ENCODE measurements at places on chromosomes 2 and 18.

GRCh38 chr2:21812766-21813165, 689.0 kb downstream of the TDRD15 start:
- DNase-seq: no peak

- DNase-seq: no peak
Measured at GRCh38 chr18:10049747-10050146, 135.9 kb downstream of the VAPA start.

GRCh38 chr18:22349966-22350365, 67.7 kb downstream of the CTAGE1 start:
- no peak for DNase-seq

- DNase-seq: no peak
Measured at GRCh38 chr2:3332133-3332532, 45.5 kb downstream of the EIPR1 start.

DNA sequence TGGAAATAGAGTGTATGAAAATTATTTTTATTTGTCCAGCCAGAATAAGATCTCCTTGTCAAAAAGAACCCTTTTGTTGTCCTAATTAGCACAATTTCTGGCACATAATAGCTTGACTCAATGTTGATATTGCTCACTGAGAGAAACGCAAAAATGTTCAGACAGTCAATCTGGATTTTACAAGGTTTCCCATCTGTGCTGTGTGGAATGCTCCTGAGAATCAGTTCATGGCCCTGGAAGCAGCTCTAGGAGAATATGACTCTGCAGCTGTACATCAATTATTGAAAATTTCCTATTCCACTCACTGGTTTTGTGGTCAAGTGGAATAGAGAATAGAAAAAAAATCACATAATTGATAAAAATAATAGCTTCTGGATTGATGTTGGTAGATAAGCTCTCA, 1582.9 kb upstream of the NXPH2 start:
- no peak for DNase-seq

- no peak for DNase-seq
Measured at GRCh38 chr2:147204102-147204501, 640.7 kb upstream of the ACVR2A start.

- no peak for DNase-seq
Measured at GRCh38 chr2:211203986-211204385, 647.6 kb downstream of the CPS1 start.

- DNase-seq: no peak
Measured at GRCh38 chr18:79413901-79414300, 18.2 kb downstream of the NFATC1 start.

GRCh38 chr18:57748770-57749603, 54.1 kb downstream of the ATP8B1 start:
- DNase-seq: no peak

GRCh38 chr2:42385225-42385624, 24.2 kb upstream of the COX7A2L start:
- no peak for DNase-seq

DNA sequence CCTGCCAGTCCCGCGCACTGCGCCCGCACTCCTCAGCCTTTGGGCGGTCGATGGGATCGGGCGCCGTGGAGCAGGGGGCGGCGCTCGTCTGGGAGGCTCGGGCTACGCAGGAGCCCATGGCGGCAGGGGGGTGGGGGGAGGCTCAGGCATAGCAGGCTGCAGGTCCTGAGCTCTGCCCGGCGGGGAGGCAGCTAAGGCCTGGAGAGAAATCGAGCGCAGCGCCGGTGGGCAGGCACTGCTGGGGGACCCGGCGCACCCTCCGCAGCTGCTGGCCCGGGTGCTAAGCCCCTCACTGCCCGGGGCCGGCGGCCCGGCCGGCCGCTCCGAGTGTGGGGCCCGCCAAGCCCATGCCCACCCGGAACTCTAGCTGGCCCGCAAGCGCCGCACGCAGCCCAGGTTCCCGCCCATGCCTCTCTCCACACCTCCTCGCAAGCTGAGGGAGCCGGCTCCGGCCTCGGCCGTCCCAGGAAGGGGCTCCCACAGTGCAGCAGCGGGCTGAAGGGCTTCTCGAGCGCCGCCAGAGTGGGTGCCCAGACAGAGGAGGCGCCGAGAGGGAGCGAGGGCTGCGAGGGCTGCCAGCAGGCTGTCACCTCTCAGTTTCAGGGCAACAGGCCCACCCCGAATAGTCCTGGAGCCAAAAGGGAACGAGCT, 74.1 kb downstream of the PSMG2 start:
- no peak for DNase-seq

DNA sequence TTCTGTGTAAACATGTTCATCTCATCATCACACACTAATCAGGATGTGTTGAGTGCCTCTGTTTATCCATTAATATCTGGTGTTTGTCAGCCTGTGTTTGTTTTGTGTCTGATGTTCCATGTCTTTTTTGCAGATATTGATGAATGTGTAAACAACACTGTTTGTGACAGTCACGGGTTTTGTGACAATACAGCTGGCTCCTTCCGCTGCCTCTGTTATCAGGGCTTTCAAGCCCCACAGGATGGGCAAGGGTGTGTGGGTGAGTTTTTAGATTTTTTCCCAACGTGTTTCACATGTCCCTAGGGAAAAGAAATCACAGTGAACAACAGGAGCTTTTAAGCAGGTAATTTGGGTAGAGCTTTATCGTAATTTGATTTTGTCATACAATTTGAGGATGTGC, 133.7 kb upstream of the RASGRP3 start:
- DNase-seq: no peak

DNA sequence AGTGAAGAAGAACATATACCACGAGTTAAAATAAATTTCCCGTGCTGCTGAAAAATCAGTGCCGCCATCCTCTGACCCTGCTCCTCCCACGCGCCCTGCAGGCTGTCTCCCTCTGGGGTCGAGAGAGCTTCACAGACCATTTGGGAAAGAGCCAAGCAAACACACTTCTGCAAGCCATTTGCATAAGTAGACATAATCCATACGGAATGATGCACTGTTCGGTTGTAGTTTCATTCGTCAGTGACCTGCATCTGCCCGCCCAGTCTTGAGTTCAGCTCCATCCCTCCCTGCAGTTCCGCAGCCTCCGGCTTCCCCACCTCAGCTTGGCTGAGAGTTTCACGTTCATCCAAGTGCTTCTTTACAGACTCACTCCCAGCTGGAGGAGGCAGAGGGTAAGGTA, 69.6 kb downstream of the TRAPPC12 start:
- DNase-seq: no peak

DNA sequence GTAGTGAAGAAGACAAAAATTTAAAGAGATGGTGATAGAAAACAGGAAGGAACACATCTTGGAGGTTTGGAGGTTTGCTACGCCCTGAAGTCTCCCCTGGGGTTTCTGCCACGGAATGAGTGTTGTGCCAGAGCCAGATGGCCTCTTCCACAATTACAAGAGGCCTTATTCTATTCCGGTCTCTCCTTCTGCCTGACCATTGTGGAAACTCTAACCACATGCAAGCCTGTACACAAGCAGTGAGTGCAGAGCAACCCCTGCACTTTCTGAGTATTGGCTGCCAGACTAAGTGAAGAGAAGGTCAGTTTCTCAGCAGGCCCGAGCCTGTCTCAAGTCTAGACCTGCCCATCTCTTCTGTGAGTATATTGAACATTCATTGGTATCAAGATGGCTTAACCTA, 22.7 kb upstream of the MYO1B start:
- no peak for DNase-seq

DNA sequence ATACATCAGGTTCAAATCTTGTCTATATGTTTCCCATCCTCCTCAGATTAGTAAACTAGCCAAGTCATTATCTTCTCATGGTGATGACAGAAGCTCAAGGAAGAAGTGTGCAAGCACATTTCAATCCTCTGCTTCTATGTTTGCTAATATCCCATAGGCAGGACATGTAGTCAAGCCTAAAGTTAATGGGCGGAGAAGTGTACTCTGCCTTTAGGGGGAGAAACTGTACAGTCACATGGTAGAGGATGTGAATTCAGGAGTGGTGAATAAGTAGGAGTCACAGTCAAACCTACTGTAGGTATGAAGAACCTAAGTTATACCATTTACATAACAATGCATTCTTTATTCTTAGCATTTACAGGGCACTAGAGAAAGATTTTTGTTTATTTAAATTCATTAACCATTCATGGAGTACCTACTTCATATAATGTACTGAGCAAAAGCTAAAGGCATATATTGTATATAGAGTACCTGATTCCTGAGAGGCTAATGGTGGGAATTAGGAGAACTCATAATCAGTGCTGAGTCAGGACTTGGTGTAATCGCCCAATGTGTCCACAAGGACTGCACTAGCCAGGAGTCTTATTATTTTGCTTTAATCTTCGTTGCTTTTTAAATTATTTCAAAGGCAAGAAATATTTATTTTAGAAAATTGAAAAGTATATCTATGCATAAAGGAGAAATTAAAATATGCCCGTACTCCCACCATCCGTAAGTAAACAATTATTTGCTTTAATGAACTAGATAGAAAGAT, 394.3 kb upstream of the ETAA1 start:
- DNase-seq: no peak

DNA sequence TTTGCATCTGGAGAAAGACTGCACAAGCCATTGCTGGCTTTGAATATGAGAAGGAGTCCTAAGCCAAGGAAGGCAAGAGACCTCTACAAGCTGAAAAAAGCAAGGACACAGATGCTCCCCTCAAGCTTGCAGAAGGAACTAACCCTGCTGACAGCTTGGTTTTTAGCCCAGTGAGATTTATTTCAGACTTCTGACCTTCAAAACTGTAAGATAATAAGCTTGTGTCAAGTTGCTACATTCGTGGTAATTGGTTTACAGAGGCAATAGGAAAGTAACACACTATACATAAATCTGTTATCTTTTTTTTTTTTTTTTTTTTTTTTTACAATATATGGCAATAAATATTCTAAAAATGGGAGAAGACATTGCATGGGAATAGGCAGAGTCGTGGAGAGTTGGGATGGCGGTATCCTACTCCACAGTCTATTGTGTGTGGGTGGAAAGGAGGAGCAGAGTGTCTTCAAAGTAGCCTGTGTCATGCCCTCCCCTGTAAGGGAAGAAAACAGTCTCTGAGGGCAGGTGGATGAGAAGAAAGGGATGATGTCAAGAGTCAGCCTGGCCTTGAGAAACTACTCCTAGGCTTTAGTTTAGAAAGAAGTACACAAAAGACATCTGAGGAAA, 196.9 kb downstream of the THSD7B start:
- no peak for DNase-seq

GRCh38 chr2:158979772-158980171, 11.3 kb downstream of the TANC1 start:
- no peak for DNase-seq

- no peak for DNase-seq
Measured at GRCh38 chr18:39607034-39607433, 2041.4 kb upstream of the CELF4 start.

- DNase-seq: no peak
Measured at GRCh38 chr18:76406791-76407190, 88.3 kb downstream of the ZNF516 start.

DNA sequence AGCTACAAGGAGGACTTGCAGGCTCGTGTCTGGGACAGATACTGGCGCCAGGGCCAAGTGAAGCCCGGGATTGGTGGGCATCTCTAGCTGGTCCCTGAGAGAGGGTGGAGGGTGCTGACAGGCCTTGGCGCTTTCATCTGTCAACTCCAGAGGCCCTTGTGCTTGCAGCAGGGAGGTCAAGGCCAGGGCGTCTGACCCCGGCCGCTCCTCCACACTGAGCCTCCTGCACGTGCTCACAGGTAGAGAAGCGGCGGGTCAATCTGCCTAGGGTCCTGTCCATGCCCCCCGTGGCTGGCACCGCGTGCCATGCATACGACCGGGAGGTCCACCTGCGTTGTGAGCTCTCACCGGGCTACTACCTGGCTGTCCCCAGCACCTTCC, 9.5 kb downstream of the CAPN10 start:
- no peak for DNase-seq

- DNase-seq: no peak
Measured at GRCh38 chr18:31143025-31143424, 19.6 kb downstream of the DSC1 start.

DNA sequence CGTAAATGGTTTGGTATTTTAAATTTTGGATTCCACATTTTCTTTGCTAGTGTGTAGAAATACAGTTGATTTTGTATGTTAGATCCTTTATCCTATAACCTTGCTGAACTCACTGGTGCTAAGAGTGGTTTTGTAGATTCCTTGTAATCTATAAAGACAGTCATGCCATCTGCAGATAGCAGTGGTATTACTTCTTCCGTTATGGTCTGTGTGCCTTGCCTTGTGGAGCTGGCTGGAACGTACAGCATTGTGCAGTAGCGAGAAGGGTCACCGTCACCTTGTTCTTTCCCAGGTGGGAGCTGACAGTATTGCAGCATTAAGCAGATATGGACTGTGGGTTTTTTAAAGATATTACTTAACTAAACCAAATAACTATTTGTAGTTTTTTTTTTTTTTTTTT, 33.7 kb downstream of the ATP9B start:
- DNase-seq: no peak

DNA sequence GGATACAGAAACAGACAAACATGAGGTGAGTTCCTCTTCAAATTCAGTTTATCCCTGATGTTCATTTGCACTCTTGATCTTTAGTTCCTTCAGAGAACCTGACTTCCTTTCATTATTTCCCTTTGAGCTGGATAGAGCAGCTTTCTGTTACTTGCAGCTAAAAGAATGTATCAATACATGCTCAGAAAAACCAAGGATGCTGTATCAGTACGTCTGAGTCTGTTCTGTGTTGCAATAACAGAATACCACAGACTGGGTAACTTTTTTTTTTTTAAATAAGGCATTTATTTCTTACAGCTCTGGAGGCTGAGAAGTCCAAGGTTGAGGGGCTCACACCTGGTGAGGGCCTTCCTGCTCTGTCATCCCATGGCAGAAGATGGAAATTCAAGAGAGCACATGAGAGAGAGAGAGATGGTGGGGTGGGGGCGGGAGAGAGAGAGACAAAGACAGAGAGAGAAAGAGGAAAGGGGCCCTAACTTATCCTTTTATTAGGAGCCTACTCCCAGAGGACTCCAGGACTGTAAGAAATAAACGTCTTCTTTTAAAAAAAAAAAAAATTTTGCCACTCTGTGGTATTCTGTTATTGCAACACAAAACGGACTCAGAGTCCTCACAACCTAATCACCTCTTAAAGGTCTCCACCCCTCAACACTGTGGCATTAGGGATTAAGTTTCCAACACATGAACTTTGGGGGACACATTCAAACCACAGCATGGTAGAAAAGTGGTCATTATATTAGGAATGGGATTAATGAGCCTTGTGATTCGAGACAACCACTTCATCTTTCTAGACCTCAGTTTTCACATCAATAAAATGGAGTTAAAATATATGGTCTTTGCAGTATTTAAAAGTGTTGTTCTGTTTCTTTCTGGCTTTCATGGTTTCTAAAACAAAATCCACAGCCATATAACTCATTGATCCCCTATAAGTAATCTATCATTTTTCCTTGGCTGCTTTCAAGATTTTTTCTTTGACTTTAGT, 18.4 kb upstream of the SELENOI start:
- no peak for DNase-seq

GRCh38 chr2:64768491-64769005, 114.8 kb upstream of the SERTAD2 start:
- no peak for DNase-seq

- no peak for DNase-seq
Measured at GRCh38 chr18:47253101-47253654, 1.7 kb upstream of the SKOR2 start.

- DNase-seq: no peak
Measured at GRCh38 chr2:16156411-16156810, 216.1 kb downstream of the MYCN start.

- DNase-seq: no peak
Measured at GRCh38 chr2:71463342-71463654, 9.9 kb downstream of the DYSF start.

All from bone marrow (tissue), 2 donors.